ENCODE measurements at places on chromosomes 1 and 21. TPM values are rescaled to one million over a fixed set of nuclear protein-coding genes. Genes with fewer than 3 reads are reported as not detected.

- peak; percentile 90 for DNase-seq
These were observed 39.7 kb downstream of the RIPK4 start for GRCh38 chr21:41726970-41727783.

Gene LCE1C
- total RNA-seq = not detected

DNA sequence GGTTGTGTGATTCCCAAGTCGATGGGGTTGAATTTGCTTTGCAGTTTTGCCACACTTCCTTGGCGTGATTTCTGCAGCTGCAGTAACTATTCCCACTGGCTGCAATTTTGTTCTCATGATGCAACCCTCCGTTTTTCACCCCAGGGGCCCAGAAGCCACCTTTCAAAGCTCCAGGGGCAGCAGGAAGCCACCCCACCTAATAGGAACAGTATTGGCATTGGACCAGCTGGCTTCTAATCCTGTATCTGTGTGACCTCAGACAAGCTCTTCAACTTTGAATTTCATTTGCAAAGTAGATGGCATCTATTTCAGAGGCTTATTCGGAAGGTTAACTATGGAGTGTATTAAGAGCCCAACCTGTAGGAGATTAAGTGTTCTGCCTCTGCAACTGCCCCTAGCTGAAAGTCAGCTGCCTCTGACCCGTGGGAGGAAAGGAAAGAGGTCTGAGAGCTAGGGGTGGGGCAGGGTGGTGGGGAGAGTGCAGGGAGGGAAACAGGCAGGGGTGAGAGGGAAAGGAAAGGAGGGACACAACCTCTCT lies 12.6 kb downstream of the C1orf115 start:
- no peak for DNase-seq

DNA sequence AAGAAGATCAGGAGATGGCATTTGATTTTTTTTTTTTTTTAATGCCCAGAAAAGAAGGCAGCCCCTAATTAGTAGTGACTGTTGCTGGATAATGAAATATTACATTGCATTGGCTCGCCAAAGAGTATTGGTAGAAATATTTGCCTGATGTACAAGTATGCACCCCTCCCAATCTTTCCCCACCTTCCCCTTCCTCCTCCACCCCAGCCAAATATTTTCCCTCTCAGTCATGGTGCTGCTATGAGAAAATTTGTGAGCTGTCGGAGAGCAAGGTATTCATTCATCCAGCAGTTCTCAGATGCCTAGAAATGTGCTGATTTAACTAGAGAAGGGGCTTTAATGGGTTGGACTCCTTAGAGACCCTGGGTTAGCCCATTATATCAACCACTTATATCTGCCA lies 50.5 kb upstream of the IKBKE start:
- no peak for DNase-seq

Gene SLC1A7
- total RNA-seq = not detected

Gene CBR3
- total RNA-seq = 3.5 TPM

DNA sequence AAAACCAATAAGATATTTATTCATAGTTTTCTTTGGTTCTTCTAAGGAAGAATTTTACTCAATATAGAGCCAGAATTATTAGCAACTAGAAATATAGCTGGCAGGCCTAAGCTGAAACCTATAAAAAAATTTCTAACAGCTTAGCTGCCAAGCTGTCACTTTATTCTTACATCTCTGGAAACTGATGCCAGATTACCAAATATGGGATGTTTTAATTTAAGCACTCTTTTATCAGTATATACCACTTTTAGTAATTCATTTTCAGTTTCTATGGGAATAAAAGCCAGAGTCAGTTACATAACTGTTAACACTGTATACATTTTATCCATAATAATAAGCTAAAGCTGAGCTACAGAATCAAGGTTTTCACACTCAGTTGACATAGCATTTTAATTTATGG lies 68.7 kb upstream of the MPC2 start:
- no peak for DNase-seq
